Esophagus squamous epithelium (tissue), 5 donors: ENCODE measurements at places on chromosomes 13 and 19.

DNA sequence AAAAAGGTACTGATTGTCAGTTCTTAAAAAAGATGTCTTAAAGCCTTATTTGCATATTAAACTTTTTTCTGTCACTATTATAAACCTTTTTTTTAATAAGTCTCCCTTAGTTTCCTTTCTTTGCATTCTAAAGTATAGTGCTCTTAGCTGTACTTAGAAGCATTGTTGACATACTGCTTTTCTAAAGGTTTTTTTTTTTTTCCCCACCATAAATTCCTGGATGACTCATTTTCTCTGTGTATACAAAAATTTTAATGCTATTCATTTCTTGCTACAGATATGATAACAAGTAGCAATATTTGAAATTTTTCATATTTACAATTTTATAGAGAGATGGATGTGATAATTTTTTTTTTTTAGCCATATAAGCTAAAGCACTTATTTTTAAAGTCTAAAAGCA, 43.5 kb downstream of the METTL21C start:
- DNase-seq, result no peak

DNA sequence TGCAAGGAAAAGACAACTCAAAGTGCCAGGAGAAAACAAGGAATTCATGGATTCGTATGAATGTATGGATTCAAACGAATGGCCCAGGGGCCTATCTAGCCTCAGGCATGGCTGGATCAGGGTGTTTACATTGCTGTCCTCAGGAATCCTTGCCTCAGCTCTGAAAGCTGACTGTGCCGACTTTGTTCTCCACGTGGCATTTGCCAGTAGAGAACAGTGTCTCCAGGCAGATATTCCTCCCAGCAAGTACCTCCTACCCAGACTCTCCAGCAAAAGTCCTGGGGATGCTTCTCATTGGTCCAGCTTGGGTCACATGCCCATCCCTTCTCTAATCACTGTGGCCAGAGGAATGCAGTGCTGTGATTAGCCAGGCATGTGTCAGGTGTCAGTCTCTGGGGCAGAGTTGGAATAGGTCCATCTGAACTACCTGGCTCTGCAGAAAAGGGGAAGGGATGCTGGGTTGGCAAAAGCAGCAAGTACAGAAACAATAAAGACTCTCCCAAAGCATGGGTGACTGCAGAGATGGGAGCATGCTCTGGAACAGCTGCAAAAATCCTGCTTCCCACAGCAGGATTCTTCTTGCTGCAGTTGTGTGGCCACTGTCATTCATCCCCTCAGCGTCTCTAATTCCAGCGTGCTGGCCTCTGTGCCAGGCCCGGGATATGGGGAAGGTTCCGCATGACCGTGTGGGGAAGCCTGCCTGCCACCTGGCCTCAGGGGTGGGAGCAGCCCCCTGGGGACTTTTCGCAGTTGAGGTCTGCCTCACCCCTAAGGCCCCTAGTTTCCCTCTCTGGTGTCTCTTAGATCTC, 30.0 kb downstream of the CCNE1 start:
- no peak for DNase-seq

DNA sequence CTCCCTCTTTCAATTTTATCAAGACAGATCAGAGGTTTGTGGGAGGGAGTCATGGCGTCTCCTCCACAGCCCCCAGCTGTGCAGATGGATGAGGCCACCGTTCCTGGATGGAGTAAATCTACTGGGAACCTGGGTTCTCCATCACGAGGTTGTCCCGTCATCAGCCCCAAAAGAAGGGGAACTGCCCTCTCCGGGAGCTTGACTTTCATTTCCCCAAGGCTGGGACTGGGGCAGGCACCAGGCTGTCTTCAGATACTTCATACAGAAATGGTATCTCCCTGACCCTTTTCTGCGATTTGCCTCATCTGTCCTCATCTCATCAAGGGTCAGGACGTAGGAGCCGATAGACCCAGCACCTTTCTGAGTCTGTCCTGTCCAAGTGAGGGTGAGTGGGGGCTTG, 9.8 kb downstream of the LILRB2 start:
- no peak for DNase-seq

DNA sequence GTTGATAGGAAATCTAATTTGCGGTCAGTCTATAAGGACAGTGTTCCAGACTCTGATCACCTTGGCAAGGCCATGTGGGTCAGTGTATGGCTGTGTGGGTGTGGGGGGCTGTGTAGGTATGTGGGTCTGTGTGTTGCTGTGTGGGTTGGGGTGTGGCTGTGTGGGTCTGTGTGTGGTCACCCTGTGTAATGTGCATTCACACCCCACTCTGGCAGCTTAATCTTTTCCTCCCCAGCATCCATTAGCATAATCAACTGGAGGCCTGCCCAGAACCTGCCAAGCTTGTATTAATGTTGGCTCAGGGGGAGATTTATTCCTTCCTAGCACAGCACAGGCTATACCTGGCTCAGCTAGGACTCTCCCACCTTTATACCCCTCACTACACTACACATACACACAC, 203.2 kb downstream of the TUBA3C start:
- no peak for DNase-seq

- DNase-seq, result no peak
These were observed 2.0 kb upstream of the ZDHHC20 start for GRCh38 chr13:21461131-21461530.

- DNase-seq, result no peak
These were observed 135.0 kb downstream of the KDM4B start for GRCh38 chr19:5103812-5104410.

DNA sequence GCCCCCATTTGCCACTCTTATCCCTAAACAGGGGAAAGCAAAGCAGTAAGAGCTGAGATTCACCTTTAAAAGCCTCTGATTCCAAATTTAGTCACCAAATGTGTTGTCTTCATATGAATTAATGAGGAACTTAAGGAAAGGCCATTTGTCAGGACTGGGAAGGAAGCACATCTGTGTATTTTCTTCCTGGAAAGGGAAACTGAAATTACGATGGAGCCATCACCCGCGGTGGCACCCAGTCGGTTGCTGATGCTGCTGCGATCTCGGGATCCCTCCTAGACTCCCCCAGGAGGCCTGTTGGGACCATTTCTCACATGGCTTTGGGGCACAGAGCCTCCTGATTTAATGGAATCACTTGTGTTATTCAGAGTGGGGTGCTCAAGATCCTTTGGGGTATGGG, 7.4 kb upstream of the IL4I1 start:
- DNase-seq, result no peak

DNA sequence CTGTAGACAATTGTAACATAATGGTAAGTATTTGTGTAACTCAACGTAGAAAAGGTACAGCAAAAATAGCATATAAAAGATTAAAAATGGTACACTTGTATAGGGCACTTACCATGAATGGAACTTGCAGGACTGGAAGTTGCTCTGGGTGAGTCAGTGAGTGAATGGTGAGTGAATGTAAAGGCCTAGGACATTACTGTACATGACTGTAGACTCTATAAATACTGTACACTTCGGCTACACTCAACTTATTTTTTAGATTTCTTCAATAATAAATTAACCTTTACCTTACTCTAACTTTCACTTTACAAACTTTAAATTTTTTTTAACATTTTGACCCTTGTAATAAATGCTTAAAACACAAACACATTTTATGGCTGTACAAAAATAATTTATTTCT, 72.1 kb upstream of the FAM216B start:
- DNase-seq, result no peak

GRCh38 chr13:43574605-43575004, 212.2 kb downstream of the ENOX1 start:
- no peak for DNase-seq

- peak; percentile 57 for DNase-seq
These were observed 44.8 kb downstream of the ANKRD10 start for GRCh38 chr13:110869805-110870706.

DNA sequence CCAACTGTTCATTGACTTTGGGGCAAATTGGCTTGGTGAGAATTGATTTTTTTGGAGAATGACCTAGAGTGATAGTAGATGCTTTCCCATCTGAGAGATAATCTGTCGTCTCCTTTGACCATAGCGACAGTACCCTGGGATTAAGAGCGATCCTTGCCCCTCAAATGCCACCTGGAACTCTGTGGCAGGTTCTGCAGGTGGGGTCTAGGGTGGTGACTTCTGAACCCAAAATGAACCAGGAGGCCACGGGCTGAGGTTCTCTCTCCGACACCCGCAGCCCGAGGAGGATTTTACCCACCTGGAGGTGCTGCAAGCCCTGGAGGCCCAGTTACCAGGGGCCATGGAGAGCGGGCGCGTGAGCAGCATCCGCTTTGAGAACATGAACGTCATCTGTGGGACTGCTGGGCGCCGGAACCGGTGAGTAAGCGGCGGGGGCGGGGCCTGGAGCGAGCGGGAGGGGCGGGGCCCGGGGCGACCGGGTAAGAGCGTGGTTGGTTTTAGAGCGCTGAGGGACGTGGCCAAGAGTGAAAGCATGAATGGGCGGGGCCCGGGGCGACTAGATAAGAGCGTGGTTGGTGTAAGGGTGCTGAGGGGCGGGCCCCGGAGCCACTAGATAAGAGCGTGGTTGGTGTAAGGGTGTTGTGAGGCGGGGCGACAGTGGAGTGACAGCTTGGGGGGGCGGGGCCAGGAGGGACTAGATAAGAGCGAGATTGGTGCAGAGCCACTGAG, 8.6 kb downstream of the C19orf81 start:
- DNase-seq, result peak; percentile 39

DNA sequence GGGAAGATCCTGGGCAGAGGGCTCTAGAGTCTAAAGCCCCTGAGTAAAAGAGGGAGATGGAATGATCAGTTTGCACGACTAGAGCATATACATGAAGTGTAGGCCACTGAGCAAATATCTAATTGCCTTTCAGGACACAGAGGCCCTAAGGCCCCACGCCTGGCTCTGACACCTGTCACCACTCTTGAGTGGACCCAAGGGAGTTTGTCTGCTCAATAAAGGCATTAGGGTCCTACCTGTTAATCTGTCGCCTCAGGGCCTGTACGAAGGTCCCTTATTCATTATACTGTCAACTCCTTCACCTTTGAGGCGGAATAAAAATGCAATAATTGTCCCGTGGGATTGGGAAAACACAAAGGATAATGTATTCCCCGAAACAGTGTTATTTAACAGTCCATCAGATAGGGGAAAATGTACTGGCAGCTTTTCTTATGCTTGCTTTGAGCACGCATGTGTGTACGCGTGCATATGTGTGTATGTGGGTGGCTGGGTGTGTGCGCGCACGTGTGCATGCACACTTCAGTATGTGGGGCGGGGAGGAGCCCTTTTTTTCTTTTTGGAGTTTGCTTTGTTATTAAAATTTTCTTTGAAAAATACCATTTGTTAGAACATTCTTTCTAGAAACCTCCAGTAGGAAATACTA, 161.8 kb upstream of the SERP2 start:
- DNase-seq, result no peak

DNA sequence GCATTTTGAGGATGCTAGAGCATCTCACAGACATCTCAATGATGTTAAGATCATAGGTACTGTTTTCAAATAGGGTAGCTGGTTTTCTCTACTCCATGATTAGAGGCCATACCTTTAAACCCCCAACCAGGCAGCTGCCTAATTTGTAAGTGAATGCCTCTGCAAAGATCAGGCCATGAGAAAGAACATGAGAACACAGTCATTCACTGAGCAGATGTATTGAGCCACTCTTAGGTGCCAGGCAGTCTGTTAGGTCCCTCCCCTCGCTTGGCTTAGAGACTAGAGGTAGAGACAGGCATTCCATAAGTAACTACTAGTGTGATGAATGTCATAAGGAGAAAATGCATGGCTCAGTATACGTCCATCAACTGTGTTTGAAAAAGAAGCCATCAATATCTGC, 410.0 kb downstream of the FGF9 start:
- DNase-seq, result no peak

DNA sequence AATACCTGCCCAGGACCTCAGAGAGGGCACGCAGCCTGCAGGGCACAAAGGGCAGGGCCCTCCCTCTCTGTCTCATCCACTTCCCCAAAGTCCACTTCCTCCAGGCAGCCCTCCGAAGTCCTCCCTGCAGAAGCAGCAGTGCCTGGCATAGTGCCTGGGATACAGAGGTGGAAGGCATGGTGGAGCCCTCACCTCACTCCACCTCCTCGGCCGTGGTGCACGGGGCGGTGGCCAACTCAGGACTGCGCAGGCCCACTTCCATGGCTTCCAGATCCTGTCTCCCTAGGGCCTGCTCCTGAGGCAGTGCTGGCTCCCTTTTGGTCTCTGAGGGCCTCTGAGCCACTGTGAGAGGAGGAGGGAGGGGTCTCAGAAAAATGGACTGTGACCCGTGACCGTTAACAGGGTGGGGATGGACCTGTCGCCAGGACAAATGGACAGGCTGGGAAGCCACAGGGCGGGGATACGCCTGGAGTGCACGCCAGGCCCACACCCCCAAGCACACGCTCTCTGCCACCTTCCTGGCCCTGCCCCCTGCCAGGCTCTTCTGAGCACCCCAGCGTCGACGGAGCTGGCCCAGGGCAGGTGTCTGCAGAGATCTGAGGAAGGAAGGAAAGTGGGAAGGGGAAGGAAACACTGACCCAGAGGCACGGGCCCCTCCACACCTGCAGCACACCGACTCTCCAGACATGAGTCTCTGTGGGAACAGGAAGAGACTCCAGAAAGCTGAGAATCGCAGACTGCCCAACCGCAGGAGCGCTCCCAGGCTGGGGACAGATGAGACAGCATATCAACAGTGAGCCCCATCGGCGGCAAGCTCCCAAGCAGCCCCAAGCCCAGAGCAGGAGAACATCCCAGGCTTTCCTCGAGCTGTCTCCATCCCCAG, 8.4 kb downstream of the REXO1 start:
- DNase-seq, result no peak

- no peak for DNase-seq
These were observed 26.3 kb upstream of the UQCRFS1 start for GRCh38 chr19:29239213-29239776.

GRCh38 chr19:13269348-13269747, 119.1 kb downstream of the IER2 start:
- DNase-seq, result no peak

- no peak for DNase-seq
These were observed 32.6 kb upstream of the SLC46A3 start for GRCh38 chr13:28751175-28751960.

DNA sequence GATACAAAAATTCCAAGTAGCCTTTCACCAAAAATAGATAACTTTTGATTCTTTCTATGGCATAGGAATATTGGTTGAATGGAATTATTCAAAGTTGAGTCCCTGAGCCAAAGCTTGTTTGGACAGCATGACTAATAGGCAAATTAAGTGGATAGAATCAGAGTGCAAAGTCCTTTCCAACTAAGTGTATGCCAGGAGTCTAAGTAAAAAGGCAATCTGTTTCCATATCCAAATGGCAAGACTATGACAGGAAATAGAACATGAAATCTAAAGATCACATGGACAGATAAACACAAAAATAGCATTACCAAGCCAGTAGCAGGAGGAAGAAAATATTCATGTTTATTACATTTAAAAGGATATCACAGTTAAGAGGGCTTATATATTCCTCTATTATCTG, 804.6 kb downstream of the SLITRK6 start:
- no peak for DNase-seq
